ENCODE measurements at places on chromosomes 3 and 15.

DNA sequence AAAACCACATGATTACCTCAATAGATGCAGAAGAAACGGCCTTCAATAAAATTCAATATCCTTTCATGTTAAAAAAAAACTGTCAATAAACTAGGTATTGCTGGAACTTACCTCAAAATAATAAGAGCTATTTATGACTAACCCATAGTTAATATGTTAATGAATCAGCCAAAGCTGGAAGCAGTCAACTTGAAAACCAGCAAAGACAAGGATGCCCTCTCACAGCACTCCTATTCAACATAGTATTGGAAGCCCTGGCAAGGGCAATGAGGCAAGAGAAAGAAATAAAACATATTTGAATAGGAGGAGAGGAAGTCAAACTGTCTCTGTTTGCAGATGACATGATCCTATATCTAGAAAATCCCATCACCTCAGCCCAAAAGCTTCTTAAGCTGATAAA, 456.1 kb downstream of the OCA2 start:
- DNase-seq, result no peak

GRCh38 chr3:11522953-11523571, 120.7 kb downstream of the VGLL4 start:
- DNase-seq, result no peak

- no peak for DNase-seq
Observed at GRCh38 chr15:47607695-47608094, 109.6 kb upstream of the SEMA6D start.

- DNase-seq, result peak; percentile 88
Observed at GRCh38 chr15:45064386-45064785, 41.4 kb downstream of the SORD start.

DNA sequence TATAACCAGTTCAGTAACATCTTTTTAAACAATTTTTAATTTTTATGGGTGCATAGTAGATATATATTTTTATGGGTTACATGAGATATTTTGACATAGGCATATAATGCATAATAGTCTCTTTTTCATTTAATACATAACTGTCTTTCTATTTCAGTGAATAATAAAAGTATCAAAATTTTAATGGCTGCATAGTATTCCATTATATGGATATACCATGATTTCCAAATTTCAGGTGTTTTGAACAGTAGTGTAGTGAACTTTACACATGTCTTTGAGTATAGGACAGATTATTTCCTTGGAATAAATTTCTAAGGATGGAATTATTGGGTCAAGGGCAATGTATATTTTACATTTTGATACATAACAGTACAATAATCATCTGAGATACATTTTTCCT, 10.7 kb downstream of the WHAMM start:
- DNase-seq, result no peak

DNA sequence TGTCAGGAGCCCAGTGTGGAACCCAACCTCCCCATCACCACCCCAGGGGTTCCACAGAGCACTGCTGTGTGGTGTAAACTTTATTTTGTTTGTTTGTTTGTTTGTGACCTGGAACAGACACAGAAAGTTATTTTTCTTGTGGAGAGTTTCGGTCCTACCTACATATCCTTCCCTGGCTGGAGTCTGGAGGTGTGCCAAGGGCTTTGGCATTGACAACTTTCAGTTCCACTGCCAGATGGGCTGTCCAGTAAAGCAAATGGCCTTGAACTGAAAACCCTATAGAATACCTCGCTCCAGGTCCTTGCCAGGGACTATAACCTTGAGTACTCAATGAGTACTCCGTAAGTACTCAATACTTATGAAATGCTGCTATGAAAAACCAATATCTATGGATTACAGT, 103.5 kb downstream of the MITF start:
- no peak for DNase-seq

DNA sequence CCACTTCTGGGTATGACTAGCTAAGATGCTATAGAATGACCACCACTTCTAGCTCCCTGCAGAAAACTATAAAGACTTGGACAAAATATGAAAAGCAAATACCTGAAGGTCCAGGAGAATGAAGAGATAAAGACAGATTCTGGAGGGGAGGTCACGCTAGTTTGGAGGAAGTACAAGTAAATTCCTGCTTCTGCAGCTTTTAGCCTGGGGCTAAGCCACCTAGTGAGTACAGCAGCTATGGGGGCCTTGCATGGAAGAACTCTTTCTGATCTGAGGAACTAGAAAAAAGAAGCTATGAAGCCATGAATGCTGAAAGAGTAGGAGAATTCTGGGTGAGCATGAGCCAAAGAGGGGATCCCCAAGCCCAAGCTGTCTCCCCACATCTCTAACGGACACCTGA, 29.8 kb downstream of the NRG4 start:
- peak; percentile 18 for DNase-seq

DNA sequence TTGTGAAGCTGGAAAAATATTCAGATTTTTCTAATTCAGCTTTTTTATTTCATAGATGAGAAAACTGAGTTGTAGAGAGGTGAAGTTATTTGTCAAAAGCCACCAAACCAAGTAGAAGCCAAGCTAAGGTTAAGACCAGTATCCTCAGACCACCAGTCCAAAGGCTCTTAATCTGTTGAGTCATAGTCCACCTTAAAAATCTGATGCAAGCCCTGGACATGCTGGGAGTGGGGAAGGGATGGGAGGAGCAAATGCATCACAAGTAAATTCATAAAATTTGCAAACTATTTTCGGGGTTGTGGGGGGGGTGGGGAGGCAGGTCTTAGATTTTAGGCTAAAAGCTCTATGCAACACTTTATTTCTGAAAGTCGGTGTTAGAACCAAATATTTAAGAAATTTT, 307.7 kb upstream of the SEMA6D start:
- no peak for DNase-seq

GRCh38 chr15:71295603-71296314, 180.5 kb downstream of the THSD4 start:
- no peak for DNase-seq

GRCh38 chr15:67126551-67127330, 61.3 kb downstream of the SMAD3 start:
- DNase-seq, result no peak

GRCh38 chr3:60025096-60026050, 975.5 kb upstream of the CFAP20DC start:
- no peak for DNase-seq

- no peak for DNase-seq
Observed at GRCh38 chr3:43255662-43256061, 30.7 kb upstream of the SNRK start.

GRCh38 chr3:175103298-175103697, 244.2 kb downstream of the NAALADL2 start:
- no peak for DNase-seq

- DNase-seq, result no peak
Observed at GRCh38 chr15:27328186-27328585, 357.2 kb downstream of the GABRG3 start.

GRCh38 chr3:117272876-117273523, 563.4 kb downstream of the TUSC7 start:
- no peak for DNase-seq

DNA sequence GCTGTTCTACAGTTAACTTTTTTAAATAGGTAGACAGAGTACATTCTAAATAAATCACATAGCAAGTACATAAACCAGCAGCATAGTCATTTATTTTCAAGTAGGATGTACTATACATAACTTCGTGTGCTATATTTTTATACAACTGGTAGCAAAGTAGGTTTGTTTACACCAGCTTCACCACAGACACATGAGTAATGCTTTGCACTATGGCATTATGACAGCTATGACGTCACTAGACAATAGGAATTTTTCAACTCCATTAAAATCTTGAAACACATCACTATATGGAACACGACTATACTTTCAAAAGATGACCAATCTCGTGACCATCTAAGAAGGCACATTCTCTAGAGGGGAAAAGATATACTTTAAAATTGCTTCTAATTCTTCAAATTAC, 3.5 kb downstream of the TEX55 start:
- DNase-seq, result no peak

- DNase-seq, result no peak
Observed at GRCh38 chr3:129001806-129002572, 885 bp downstream of the EFCC1 start.

DNA sequence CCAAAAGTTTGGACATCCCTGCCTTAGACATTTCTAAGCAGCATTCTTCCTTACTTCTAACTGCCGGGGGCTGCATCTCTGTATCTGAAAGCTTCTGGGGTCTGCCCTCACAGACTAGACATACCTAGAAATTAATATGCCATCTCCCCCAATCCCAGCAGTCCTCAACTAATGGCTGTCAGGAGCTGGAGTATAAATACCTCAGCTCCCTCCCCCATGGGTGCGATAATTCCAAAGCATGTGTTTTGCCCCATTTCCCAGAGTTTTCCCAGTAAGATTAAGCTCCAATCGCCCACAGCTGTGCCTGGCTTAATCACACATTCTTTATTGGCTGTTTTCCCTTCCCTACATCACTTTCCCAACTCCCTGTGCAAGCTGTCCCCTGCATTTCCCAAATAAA, 13.8 kb upstream of the VPS8 start:
- DNase-seq, result no peak

GRCh38 chr15:85598219-85598618, 196.5 kb downstream of the KLHL25 start:
- DNase-seq, result no peak

DNA sequence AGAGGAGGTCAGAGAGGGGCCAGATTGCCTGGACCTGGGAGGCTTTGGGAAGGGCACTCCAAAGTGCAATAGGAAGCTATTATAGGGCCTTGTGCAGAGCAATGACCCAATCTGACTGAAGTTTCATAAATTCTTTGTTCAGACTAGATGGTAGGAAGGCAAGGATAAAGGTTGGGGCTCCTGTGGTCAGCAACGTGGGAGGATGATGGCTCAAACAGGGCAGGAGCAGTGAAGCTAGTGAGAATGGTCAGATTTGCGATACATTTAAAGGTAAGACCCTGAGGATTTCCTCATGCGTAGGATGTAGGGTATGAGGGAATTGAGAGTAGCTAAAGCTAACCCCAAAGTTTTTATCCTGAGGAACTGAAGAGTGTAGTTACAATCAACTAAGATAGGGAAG, 139.0 kb downstream of the USP13 start:
- DNase-seq, result no peak

- no peak for DNase-seq
Observed at GRCh38 chr15:90336705-90337141, 15.4 kb upstream of the ZNF774 start.

- DNase-seq, result no peak
Observed at GRCh38 chr3:42247576-42248027, 18.4 kb downstream of the CCK start.

DNA sequence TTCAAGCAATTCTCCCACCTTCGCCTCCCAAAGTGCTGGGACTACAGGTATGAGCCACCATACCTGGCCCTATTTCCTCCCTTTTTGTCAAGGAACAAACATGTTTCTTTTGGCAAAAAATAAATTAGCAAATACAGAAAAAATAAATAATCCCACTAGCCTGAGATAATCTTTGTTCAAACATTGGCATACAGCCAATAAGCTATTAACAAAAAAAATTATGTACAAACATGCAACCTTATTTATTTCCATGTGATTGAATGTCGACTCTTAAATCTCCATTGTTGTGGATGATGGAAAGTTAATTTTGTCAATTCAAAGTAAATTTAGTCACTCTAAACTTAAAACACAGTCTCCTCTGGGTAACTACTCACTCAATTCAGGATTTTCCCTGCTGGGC, 18.3 kb upstream of the IL16 start:
- no peak for DNase-seq

DNA sequence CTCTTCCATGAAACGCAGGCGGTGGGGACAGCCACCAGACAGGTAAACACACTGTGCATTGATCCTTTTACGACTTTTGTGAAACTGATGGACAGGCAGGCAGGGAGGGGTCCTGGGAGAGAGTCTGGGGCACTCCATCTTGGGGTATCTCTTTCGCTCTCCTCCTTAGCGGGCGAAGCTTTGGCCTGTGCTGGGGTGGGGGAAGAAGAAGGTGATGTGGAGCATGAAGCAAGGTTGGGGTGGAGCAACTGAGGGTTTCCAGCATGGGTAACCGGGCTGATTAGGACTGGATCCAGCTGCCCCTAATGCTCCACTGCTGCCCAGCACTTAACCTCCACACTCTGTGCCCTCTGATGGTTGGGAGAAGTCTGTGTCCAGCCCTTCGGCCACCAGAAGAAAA, 25.6 kb downstream of the MUC20 start:
- DNase-seq, result no peak

- peak; percentile 82 for DNase-seq
Observed at GRCh38 chr3:197355713-197356112, 57.3 kb upstream of the DLG1 start.

DNA sequence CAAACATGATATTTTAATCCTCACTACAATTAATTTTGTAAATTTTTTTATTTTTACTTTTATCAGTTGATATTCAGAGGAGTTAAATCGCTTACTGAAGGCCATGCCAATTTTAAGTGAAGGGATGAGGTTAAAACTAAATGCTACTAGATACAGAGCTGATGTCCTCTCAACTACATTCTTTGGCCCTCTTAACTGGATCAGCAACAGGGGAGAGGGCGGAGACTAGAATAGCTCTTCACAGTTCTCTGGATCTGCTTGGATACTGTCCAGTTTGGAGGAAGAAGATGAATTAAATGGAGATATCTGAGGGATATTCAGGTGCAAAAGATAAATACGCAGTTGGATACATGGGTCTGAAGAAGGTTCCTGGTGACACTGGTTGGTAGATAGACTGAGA, 85.6 kb upstream of the LYSMD4 start:
- no peak for DNase-seq

GRCh38 chr15:46127361-46127874, 492.6 kb downstream of the SQOR start:
- no peak for DNase-seq

DNA sequence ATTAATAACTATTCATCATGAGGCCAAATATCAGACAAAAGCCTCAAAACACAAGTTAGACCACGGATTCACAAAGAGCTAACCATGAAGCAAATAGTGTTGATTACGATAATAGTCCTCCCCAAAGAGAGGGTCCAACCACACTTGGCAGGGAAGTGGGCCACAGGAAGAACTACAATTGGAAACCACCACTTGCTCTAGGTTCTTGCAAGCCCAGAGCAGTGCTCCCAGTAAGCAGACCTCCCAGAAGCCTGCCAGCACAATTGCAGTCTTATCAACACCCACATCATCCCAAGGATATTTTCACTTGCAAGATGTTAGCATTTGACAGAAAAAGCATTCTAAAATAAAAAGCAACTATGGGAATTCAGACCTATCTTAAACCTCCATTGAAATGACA, 11.3 kb downstream of the SETD2 start:
- DNase-seq, result no peak

DNA sequence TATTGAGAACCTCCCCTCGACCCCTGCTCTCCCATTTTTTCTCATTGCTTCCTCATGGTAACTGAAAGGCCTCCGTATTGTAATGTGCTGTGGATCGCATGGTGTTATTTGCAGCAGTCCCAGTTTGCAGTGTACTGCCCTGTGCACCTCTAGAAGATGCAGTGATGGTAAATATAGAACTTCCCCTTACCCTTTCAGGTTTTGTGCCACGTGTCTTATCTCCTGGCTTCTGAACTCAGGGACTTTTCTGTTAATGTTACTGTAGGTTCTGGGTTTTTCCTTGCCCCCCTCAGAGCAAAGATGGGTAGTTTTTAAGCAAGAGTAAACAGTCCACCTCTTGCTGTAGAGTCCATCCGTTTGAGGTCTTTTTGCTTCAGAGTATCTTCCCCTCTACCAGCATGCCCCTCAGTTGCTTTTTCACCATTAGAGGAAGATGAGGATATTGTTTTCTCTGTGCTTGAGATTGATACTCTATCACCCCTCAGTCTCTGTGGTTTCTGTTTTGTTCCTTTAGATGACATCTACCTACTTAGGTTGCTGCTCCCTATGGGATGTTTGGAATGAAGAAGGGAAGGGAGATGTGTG, 22.4 kb downstream of the CHD2 start:
- no peak for DNase-seq
